ENCODE measurements at places on chromosomes 11 and 22.

DNA sequence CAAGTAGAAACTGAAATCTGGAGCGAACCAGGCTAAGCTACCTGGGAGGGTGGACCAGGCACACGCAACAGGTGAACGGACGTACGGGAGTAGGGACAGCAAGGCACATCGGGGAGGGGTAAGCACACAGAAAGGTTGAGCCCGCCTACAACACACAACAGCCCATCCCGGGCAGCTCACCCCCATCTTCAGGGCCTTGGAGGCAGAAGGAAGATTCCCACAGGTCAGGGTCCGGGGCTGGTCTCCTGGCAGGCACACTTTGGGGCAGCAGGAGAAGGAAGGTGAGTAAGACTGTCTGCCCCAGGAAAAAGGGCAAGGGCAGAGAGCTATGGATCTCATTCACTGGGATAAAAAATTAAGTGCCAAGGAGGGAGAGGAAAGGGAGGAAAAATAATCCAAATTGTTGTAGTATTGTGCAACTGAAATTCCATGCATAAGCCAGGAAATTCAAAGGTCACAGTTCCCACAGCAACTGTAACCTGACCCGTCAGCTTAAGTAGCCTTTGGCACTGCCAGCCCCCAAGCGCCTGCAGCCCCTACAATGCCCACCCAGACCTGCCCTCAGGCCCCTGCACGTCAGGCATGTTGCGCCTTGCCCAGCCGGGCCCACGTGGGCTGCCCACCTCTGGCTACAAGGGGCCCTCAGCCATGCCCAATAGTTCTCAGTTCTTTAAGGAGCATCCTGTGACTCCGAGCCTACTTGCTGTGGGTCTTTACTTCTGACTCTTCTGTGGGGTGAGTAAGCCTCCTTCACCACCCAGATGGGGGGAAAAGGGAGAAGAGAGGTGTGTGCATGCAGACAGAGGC, 51.8 kb downstream of the MICAL3 start:
- DNase-seq: no peak

- no peak for DNase-seq
Observed at GRCh38 chr11:35313760-35314153, 105.6 kb downstream of the SLC1A2 start.

GRCh38 chr11:36012455-36012854, 68.6 kb downstream of the LDLRAD3 start:
- DNase-seq: peak; percentile 68

DNA sequence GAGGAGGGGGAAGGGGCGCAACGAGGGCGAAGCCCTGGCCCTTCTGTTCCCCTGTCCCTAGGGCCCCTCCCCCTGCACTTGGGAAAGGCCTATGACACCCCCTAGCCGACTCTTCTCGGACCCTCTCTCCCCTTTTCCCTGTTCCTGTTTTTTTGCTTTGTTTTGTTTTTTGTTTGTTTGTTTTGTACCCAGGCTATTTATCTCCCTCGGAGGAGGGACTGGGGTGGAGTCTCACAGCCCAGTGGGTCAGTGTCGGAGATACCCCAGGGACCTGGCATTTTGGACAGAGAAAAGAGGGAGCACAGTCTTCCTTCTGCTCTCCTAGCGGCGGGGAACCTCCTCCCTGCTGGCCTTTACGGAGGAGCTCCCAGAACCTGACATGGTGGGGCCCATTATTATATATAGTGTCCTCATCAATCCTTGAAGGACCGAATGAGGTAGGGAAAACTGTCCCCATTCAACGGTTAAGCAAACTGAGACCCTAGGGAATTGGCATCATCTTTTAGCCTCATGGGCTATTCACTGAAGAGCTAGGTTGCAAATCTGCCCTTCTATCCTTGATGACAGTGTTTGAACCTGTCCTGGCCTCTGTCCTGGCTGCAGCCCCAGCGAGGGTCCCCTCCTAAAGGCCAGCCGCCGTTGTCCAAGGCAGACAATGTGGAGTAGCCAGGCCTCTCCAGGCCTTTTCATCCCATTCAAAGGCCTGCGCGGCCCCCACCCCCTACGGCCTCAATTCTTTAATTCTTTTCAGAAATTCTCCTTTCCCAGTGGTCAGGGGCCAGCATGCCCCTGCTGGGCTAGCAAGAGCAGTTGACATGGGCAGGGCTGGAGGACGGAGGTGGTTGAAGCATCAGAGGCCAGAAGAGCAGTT, 911 bp downstream of the EMID1 start:
- no peak for DNase-seq

DNA sequence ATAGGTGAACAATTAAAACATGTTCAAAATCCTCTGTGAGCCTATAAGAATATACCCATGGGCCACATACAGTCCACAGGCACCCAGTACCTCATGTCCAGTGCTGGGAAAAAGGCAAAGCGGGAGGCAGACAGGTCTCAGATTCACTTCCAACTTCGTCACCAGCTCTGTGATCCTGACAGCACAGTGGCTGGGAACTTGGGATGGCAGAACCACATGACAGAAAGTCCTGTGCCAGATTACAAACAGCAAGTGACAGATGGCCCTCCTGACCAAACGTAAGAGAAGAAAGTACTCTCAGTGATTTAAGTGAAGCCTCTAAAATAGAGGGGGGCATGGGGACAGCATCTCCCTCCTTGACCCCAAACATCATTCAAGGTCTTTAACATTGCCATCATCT, 5.8 kb downstream of the SLC1A2 start:
- DNase-seq: no peak

- no peak for DNase-seq
Observed at GRCh38 chr11:67113231-67113721, 5.8 kb upstream of the KDM2A start.

- DNase-seq: no peak
Observed at GRCh38 chr11:64881476-64881875, 3.1 kb upstream of the EHD1 start.

GRCh38 chr11:17522655-17523054, 21.6 kb downstream of the USH1C start:
- DNase-seq: no peak

DNA sequence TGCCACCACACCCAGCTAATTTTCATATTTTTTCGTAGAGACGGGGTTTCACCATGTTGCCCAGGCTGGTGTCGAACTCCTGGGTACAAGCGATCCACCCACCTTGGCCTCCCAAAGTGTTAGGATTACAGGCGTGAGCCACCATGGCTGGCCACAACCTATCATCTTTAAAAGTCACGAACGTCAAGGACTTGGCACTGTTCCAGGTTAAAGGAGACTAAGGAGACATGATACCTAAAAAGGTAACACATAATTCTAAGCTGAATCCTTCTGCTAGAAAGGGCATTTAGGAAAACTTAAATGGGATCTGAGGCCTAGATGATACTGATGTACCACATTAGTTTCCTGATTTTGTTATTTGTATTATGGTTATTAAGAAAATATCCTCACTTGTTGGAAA, 43.3 kb upstream of the SYT9 start:
- no peak for DNase-seq

- DNase-seq: no peak
Observed at GRCh38 chr11:101188173-101188572, 58.6 kb upstream of the PGR start.

GRCh38 chr11:121946514-121946913, 169.5 kb downstream of the BLID start:
- DNase-seq: no peak

- no peak for DNase-seq
Observed at GRCh38 chr11:130006929-130007328, 4.3 kb upstream of the PRDM10 start.

Data from pons (tissue), 1 donor.